ENCODE measurements at places on chromosomes 7 and 10.

- DNase-seq = no peak
Measured at GRCh38 chr7:25839084-25839769, 312.8 kb upstream of the NFE2L3 start.

- DNase-seq = no peak
Measured at GRCh38 chr10:72735288-72735936, 43.5 kb downstream of the MCU start.

DNA sequence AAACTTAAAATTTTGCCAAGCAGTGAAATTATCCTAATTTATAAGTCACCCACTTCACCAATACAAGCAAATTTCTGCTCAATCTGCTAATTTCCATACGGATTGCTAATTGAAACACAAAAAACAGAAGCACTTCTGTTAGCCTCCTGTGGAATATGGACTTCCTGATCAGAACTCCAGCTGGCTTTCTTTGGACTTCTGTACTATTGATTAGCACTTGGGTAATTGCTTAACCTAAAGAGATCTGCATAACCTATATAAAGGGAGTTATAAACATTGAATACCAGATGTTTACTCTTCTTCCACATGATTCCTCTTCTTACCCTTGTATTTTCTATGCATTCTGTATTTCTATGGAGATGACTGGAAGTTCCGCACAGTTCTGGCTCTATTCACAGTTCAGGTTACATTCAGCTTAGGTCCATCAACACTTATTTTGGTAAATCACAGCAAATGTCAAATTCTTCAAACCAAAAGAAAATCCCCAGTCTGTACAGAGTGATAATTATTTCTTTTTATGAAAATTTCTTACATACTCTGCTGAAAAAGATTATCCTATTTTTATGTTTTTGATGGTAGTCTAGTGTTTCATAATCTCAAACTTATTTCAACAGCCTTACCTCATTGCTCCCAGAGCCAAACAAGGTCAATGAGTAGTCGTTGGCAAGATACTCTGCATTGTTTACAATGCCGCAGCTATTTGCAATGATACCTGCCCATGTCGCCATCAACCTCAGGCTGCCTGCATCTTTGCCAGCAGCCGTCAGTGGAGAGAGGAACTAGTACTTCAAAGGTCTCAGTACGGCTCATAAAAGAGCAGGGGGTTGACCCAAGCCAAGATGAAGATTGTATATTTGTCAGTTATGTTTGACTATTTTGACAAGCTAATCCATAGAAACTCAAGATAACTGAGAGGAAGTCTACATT, 225.6 kb downstream of the AHR start:
- DNase-seq = no peak

DNA sequence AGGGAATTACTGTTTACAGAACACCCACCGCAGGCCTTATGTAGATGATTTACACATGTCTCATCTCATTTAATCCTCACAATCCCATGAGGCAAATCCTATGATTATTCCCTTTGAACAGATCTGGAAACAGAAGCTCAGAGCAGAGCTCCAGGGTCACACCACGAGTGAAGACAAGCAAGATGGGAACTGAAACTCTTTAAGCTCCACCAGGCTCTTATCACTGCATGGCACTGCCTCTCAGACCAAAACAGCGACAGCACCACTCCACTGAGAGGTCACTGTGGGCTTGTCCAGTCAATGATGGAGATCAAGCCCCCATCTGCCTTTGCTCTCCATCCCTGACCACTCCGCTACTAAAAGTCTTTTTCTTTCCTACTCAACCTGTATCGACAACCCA, 5.9 kb downstream of the GRID1 start:
- DNase-seq = peak; percentile 21

DNA sequence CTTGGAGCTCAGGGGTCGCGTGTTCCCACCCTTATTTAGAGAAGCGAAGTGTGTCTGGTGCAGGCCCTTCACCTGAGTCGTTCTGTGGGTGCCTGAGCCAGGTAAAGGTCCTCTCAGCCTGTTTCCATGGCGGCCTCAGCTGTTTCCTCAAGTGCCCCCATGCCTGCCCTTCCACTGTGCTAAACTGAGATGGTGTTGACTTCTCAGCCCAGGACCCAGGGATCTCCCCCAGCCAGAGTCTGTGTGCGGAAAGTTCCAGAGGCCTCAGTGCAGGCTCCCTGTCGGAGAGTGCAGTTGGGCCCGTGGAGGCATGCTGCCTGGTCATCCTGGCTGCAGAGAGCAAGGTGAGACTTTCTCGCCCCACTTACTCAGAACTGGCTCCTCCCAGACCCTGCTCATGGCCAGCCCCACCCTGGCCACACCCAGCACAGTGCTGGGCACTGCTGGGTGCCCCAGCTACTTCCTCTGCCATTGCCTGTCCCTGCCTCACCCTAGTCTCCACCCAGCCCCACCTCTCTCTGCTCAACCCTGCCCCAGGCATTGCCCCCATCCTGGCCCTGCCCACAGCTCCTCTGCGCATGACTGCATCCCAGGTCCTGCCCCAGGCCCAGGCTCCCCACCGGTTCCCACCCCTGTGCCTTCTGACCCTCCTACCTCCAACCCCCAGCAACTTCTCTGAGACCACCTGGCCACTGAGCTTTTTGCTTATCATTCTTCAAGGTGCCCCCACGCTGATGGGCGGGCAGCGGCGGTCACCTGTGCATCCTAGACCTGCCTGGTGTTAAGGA, 20.3 kb downstream of the NACAD start:
- DNase-seq = no peak

DNA sequence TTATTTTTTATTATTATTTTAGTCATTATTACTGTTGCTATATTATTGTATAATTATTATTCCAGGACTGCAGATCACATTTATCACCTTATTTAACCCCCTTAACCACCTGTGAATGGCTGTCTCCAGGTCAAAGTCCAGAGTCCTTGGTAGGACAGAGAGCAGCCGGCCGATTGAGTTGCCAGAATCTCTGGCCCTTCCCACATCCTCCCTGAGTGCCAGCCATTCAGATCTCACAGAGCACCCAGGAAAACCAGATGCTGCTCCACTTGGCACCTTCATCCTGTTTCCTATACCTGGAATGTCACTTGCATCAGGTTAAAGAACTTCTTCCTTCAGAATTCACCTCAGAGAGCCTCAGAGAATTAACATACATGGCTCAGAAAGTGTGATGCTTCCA, 101.1 kb downstream of the ELAPOR2 start:
- no peak for DNase-seq

GRCh38 chr10:114728325-114728724, 70.2 kb upstream of the ABLIM1 start:
- no peak for DNase-seq

DNA sequence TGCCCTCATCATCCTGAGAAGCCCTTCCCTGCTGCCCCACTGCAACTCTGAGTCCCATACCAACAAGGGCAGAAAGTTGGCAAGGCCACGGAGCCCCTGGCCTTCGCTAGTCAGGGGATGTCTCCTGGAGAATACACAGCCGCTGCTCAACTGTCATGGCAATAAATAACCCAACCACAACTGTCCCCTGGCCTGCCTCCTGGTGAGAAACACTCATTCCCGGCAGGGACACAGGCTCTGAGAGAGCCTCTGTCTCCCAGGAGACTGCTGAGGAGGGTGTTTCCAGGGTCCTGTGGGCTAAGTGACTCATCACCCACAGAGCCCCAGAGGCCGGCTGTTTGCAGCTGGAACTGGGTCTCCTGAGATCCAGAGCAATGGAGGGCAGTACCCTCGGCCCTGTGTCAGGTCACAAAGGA, 354.1 kb downstream of the TNS3 start:
- DNase-seq = no peak

DNA sequence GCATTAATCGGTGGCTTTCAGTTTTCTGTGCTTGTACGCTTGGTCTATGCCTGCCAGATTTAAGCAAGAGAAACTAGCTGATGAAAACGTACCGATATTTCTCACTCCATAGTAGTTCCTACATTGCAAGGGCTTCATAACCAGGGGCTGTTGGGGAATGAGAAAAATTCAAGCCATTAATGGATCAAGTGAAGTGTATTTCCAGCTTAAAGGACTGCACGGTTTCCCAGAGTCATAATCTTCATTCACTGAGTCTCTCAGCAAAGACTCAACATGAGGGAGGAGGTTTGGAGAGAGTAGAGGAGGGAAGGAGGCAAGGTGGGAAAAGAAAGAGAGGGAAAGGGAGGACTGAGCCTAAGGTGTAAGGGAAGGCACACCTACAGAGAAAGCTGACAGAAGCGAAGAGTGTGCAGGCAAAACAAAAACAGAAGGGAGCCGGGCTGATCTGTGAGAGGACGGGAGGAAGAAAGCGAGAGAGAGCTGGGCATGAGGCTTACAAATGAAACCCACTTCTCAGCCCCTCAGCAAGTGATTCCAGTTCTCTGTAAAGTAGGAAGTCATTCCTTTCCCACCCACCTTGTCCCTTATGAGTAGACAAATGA, 625 bp downstream of the GIMAP2 start:
- DNase-seq = no peak

- no peak for DNase-seq
Measured at GRCh38 chr10:132502544-132503300, 34.9 kb upstream of the INPP5A start.
